T-cell (primary cell): ENCODE measurements at places on chromosomes 7 and 10.

- DNase-seq, result no peak
Measured at GRCh38 chr7:157482025-157482424, 145.2 kb downstream of the DNAJB6 start.

GRCh38 chr7:100806276-100806675, 21.0 kb downstream of the EPHB4 start:
- no peak for DNase-seq

DNA sequence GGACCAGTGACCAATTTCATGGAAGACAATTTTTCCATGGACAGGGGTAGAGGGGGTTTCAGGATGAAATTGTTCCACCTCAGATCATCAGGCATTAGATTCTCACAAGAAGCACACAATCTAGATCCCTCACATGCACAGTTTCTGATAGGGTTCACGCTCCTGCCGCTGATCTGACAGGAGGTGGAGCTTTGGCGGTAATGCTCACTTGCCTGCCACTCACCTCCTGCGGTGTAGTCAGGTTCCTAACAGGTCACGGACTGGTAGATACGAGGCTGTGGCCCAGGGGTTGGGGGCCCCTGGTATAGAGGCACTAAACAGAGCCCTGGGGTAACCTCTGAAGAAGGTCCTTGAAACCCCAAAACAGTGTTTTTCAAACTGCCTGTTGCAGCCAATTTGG, 6.5 kb downstream of the BRAF start:
- no peak for DNase-seq

GRCh38 chr7:116194115-116194514, 16.2 kb upstream of the TES start:
- DNase-seq, result no peak

GRCh38 chr7:119596651-119597050, 676.3 kb upstream of the KCND2 start:
- no peak for DNase-seq

DNA sequence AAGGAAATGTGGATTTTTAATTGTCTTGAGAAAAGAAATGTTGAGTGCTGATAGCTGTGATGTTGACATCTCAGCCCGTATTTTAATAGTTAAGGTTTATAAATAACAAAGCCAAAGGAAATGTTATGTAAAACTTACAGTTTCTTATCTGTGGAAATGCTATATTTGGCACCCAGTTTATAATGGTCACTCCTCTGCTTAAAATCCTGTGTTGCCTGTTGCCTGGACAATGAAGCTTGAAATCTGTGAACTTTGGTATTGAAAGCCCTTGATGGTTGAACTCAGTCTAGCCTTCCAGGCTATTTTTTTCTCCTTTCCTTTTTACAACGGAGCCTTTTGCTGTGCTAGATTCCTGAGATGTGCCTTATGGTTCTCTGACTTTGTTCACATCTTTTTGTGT, 46.5 kb downstream of the MCU start:
- DNase-seq, result no peak

- DNase-seq, result no peak
Measured at GRCh38 chr10:1669433-1669832, 67.9 kb downstream of the ADARB2 start.

DNA sequence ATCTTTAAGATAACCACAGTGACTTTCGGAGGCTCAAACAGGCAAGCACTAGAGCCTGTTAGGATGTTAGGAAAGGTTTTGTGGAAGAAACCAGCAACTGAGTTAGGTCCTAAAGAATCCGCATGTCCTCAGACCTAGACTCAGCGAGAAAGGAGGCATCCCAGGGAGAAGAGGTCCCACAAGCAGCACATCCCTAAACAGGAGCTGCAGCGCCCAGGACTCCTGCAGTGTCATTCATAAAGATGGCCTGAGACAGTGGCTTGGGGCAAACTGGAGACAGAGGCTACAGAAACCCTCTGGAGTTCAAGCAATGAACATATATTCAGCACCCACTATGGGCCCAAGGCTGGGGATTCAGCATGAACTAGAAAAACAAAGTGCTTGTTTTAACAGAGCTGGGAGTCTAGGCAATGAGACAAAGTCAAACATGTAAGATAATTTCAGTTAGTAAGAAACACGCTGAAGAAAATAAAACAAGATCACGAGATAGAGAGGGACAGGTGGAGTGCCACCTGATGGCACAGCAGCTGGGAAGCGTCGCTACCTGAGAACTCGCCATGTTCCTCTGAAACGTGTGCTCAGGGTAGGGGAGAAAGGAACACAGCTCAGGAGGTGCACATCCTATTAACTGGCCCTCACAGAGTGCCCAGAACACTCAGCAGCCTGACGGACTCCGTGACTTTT, 48.1 kb downstream of the PARD3 start:
- DNase-seq, result no peak

DNA sequence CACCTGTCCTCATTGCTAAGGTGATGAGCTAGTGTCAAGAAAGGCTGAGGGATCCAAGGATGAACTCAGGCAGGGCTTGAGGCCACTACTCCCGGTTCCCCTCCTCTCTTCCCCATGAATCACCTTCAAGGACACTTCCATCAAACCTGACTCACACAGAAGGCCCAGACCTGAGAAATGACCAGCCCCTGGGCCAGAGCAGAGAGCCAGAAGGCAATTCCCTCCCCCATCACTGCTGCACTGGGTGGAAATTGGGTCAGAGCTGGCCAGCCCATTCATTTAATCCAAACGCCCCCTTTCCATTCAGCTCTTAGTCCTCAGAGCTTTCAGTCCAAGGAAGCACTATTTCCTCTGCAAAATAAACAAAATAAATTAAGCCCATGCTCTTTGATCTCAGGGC, 182.0 kb downstream of the KCNMA1 start:
- no peak for DNase-seq
